Stimulated activated CD8-positive, alpha-beta memory T cell treated with anti-CD3 and anti-CD28 coated beads, Interleukin-12 subunit alpha, Interleukin-12 subunit beta, amount 100 ng/mL, for 4 hours (primary cell): ENCODE measurements at places on chromosomes 7 and 10.

GRCh38 chr7:116328161-116328560 lies 117.8 kb downstream of the TES start:
- DNase-seq = no peak

DNA sequence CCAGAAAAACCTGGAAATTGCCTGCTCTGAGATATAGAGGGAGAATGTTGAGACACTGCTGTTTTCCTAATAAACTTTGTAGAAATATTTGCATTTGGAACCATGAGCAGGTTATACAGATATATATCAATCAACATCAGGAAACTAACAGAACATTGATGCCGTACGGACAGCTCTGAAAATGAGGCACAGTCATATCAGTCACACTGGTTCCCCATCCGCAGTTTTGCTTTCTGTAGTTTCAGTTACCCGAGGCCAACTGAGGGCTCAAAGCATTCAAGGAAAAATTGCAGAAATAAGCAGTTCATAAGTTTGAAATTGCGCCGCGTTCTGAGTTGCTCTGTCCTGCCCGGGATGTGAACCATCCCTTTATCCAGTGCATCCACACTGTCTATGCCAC lies 137.9 kb downstream of the KLF6 start:
- no peak for DNase-seq

- no peak for DNase-seq
Observed at GRCh38 chr7:82964150-82964882, 198.4 kb downstream of the PCLO start.

DNA sequence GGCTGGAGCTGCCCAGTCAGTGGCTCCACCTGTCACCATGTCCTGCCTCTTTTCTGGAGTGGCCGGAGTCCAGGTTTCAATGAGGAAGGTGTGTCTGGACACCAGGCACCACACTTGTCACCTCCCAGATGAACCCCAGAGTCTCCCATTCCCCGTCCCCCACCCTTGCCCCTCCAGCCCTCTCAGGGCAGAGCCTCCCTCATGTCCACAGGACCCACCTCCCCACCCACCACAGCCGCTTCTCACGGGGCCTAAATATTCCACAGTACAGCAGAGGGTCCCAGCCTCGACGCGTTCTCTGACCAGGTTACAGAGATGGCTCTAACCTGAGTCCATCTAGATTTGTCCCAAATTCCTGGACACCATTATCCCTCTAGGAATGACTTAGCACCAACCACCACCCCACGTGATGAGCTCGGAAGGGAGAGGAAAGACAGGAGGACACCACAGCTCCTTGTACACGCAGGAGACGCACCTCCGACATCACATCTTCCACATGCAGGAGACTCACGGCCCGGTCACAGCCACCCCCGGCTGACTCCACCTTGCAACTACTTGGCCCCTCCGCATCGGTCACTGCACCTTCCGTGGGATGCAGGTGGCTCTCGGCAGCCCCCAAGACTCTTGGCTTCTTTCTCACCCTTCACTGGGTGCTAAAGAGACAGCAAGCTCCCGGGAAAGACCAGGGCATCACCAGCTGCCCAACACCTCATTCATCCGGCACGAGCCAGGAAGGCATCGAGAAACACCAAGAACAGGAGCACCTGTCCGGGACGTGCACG lies 560.2 kb downstream of the DNAJB6 start:
- no peak for DNase-seq

GRCh38 chr7:6074612-6075380 lies 43.6 kb downstream of the ANKRD61 start:
- DNase-seq = no peak

DNA sequence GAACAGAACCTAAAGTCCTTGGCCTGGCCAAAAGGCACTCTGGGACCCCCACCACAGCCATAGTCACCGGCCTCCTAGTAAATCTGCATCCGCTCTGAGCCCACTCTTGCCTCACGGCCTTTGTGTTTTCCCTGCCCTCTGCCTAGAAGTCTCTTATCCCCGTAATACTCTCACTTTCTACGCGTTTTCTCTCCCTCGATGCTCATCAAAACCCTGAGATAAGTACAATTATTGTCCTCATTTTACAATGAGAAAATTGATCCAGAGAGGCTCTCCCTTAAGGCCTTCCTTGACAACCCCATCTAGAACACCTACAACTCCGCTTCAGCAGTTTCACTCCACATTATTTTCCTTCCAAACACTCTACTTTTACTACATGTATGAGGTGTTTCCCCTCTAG lies 1.5 kb upstream of the SFXN4 start:
- DNase-seq = no peak

- no peak for DNase-seq
Observed at GRCh38 chr7:101115215-101115614, 11.7 kb upstream of the SERPINE1 start.

- no peak for DNase-seq
Observed at GRCh38 chr10:3595736-3596135, 189.3 kb downstream of the KLF6 start.

DNA sequence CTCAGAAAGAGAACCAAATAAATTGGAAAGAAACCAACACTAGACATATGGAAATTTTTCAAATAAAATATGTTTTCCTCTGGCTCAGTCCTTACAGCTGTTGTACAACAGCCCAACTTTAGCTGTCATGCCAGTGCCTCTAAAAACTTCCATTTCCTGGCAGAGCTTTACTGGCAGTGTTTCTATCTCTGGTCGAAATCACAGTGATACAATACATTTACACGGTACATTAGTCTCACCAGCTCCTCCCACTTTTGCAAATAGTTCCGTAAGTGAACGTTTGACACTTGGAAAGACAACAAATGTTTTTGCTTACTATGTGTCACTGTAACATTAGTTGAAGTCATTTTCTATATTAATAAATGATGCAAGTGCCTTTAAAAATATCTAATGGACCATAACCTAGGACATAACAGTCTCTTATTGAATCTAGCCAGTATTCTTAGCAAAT lies 29.8 kb downstream of the BCAP29 start:
- no peak for DNase-seq

DNA sequence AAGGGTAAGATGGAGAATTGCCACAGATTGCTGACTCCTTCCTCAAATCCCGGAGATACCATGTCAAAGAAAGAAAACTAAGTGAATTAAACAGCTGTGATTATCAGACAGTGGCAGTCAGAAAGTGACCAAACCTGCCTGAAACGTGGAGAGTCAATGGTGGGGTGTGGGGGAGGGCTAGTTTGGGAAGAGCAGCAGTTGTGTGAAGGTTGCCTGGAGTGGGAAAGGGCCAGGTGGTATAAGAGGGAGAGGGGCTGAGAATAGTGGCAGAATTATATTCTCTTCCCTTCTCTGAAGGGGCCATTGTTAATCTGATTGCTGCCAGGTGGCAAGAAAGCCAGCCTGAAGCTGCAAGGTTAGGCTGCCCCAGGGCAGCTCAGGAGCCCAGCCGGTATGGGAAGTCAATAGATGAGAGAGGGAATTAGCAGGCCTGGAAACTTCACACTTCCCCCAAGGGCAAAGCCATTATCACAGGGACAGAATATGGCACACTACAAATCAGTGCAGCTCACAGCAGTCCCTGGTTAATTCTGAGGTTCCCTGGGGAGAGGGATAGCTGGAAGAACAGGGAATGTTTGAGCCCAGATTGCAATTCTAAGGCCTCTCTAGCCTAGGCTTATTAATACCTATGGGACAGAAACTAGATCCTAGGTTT lies 83.9 kb upstream of the ITGB1 start:
- no peak for DNase-seq

- DNase-seq = no peak
Observed at GRCh38 chr7:117129521-117129955, 176.2 kb downstream of the ST7 start.

GRCh38 chr7:85004402-85004801 lies 182.5 kb downstream of the SEMA3D start:
- no peak for DNase-seq

DNA sequence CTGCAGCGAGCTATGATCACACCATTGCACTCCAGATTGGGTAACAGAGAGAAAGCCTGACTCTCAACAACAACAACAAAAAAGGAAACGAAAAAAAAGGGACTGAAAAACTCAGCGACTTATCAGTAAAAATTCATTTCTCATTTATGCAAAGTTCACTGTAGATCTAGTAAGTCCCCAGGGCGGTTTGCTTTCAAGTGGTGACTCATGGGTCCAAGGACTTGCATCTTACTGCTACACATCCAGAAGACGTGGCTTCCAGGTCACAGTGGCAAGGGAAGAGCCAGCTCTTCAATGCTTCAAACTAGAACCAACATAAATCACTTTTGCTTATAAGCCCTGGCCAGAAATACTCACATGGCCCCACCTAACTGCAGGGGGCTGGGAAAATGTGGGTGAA lies 178.3 kb upstream of the AUTS2 start:
- DNase-seq = no peak

DNA sequence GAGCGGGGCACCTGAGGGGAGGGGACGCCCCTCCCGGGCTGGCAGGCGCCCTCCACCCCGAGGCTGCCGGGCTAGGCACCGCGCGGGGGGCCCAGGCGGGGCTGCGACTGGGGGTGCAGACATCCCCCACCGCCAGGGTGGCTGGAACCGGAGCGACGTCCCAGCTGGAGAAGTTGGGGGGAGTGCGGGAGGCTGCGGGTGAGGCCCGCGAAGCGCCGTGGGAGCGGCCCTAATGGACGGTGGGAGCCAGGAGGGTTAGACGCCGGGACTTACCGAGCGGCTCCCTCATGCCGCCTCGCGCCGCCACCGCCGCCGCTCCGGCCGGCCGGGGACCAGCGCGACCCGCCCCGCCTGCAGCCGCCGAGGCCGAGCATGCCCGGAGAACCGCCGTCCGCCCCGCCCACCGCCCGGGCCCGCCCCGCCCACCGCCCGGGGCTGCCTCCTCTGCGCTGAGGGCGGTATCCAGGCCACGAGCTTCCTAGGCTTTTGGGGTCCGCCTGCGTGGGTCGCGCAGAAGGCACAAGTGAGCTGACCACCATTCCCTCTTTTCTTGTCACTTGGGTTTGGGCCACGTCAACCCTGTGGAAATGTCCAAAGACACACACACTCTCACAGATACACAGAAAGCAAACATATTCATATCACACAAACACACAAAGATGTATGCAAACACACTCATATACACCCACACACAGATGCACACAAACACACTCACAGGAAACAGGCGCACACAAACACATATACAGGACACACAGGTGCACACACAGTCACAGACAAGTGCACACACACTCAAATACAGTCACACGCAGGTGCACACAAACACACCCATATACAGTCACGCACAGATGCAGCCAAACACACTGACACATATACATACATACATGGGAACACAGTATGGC lies at the start of gene JCAD:
Gene JCAD, minus strand, starts transcription at position 378 of the 899 bp plus-strand sequence. CDS start 11,774 bp downstream, outside the sequence.
- DNase-seq = peak; percentile 30
